NCI-H524 (cell line): ENCODE measurements at places on chromosomes 2 and 18.

- no peak for DNase-seq
Measured at GRCh38 chr2:207422380-207422779, 107.4 kb upstream of the CREB1 start.

DNA sequence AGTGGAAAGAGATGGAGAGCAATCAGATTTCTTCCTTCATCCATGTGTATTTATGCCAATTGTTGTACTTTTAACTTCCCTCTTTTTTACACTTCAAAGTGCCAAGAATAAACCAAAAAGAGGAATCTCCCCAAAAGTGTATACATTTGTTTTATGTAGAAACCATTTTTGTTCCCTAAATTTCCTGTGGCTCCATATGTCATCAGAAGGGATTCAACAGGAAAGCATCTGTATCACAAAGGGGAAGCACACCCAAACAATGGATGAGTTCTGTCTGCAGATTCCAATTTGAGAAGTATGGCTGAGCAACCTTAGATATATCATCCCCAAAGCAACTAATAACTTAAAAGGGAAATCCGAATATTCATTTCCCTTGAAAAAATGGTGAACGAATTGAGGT is 275.0 kb downstream of the MREG start:
- no peak for DNase-seq

- DNase-seq, result no peak
Measured at GRCh38 chr2:215500466-215500865, 64.6 kb upstream of the FN1 start.

DNA sequence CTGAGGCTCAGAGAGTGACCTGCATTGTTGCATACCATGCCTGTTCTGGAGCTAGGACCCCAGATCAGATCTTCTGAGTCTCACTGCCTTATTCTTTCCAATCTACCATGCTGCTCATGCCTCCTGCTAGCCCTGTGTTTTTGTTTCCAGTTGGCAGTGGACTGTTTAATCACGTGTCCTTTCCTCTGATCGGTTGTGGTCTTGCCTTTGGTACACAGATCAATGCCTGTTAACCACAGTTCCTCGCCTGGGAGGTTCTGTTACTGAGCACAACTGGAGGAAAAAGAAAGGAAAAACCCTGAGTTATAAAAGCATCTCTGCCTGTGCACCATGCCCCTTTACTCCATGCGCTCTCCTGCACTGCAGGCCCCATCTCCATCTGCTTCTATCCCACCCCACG is 329.1 kb downstream of the SETBP1 start:
- no peak for DNase-seq

DNA sequence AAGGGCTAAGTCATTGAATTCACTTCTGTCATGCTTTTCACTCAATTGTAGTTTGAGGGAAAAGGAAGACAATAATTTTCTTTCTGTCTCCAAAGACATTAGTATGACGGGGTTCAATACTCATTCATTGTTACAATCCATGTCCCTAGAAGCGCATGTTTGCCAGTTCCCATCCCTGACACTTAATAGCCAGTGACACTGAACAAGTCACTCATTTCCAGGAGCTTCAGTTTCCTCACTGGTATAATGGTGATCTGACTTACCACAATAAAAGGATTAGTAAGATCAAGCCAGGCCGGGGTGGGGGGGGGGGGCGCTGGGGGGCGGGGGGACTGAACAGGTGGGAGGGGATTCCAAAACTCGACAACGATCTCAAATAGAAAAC is 144.8 kb upstream of the MAP3K20 start:
- DNase-seq, result peak; percentile 13

DNA sequence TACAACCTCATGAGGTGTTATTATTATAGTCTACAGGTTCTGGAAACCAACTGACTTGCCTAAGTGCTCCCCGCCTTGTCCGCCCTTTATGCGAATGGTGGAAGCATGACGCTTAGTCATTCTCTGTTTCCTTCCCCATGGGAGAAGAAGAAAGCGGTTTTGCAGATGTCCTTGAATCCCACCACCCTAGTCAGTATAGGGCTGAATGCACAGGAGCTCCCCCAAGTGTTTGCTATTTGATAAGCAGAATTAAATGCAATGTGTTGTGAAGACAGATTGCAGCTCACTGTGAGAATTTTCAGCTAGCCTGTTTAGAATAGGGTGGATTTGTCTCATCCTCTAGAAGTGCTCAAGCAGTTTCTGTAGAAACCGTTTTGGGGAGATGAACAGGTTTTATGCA is 652.0 kb downstream of the DCC start:
- DNase-seq, result peak; percentile 13

- DNase-seq, result no peak
Measured at GRCh38 chr2:206863716-206864115, 75.6 kb upstream of the CPO start.

- no peak for DNase-seq
Measured at GRCh38 chr2:236665101-236665500, 95.5 kb downstream of the ACKR3 start.

GRCh38 chr2:79122676-79123075 is 2.4 kb downstream of the REG1A start:
- DNase-seq, result no peak

GRCh38 chr2:74984947-74985637 is 26.6 kb downstream of the POLE4 start:
- DNase-seq, result no peak

- DNase-seq, result no peak
Measured at GRCh38 chr2:27219091-27219490, 1.9 kb downstream of the CAD start.

DNA sequence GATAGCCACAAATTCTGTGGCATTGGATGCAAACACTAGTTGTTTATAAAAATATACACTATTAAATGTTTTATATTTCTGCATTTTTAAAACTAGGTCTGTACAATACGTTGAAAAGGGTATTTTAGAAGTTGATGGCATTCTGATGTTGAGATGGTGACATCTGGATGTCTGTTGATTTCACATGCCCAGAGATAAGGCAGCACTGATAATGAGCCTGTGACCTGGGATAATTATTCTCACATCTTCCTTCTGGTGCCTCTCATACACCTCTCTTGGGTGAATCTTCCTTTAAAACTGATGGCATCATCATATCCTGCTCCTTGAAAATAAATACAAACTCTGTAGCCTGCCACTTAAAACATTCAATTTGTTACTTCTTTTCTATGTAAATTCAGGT is 208.6 kb downstream of the NYAP2 start:
- DNase-seq, result no peak

DNA sequence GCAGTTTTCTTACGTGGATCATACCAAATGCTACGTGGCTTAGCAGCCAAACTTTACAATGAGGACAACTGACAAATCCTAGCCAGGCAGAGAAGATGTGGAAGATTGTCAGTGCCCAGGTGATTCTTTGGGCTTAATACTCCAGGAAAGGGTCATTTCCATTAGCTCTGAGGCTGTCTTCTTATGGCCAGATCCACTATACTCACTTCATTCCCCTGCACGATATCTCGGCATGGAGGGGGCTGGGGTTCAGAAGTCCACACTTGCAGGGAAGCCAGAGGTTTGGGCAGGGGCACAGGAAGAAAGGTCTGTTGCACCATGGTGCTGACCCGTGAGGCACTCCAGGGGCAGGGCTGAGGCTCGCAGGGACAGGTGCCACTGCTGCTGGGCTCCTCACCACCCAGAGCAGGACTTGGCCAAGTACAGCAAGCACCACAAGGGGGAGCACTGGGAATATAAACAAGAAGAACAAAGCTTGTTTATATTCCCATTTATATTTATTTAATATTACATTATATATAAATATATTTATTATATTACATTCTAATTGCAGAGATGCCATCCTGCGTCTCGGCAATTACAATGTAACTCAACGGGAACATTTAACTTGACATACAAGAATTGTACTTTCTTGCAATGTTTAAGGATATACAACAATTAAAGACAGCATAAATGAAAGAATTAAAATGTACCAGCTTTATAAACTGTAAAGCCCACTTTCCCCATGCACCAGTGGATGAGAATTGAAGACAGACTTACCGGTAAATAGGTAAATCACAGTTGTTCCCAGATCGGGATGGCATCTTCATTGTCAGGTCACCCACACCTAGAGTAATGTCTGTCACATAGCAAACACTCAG is 27.2 kb downstream of the CLUL1 start:
- DNase-seq, result peak; percentile 12

GRCh38 chr2:54496920-54497319 is 40.8 kb downstream of the SPTBN1 start:
- no peak for DNase-seq

DNA sequence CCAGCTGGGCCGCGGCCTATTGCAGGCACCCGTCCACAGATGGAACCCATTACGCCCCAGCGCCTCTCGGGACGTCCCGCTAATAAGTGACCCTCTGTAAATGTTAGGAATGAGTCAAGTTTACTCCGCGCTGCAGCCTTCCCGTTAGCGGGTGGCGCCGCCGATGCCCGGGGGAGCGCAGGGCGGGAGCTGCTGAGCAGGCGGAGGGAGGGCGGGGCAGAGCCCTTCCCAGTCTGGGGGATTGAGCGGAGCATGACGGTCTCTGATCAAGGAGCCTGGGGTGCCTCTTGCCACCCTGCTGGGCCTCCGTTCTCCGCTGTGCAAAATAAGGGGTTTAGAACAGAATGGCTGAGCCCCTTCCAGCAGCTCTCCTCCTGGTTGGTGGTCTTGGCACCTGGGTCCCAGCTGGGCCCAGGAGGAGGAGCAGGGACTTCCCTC is 10.5 kb downstream of the CROCC2 start:
- DNase-seq, result no peak

DNA sequence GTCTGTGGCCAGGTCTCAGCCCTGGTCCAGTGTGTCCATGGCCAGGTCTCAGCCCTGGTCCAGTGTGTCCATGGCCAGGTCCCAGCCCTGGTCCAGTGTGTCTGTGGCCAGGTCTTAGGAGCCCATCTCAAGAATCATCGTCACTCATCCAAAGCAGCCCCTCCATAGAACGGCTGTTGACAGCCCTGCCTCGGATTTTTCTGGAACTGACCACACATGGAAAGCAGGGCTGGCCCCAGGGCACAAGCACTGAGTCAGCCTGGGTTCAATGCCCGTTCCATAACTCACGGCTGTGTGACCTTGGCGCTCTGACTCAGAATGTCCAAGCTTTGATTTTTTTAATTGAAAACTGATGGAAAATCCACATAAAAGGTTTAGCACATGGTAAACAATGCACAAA is 59.9 kb upstream of the SNTG2 start:
- DNase-seq, result no peak

DNA sequence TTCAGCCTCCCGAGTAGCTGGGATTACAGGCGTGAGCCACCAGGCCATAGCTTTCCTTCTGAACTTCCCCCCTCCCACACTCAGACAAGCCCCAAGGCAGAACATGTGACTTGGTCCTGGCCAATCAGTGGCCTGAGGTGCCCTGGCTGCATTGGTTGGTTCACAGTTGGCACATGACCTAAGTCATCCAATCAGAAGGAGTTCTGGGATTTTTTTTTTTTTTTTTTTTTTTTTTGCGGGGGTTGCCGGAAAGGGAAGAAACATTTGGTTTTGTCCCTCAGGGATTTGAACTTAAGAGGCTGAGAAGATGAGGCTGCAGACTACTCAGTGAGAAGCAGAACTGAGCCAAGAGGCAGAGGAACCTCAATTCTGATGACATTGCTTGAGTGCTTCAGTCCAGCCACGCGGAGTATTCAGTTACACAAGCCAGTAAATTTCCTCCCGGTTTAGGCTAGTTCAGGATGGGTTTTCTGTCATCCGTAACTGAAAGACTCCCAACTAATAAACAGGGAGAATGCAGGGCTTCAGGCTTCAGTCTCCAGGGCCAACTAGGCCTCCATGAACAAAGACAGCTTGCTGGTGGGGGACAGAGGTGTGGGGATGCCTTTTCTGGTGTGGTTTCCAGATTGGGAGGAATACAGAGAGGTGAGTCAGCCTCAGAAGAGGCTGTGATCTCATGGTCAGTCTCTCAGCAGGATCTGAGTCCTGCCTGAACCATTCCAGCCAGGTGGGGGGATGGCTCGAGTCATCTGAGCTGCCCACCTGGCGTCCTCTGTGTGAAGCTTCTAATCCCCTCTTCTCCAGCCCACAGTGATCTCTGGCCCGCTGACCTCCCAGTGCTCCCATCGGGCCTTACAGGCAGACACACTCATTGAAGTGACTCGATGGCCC is 9.2 kb downstream of the PTMA start:
- peak; percentile 66 for DNase-seq

DNA sequence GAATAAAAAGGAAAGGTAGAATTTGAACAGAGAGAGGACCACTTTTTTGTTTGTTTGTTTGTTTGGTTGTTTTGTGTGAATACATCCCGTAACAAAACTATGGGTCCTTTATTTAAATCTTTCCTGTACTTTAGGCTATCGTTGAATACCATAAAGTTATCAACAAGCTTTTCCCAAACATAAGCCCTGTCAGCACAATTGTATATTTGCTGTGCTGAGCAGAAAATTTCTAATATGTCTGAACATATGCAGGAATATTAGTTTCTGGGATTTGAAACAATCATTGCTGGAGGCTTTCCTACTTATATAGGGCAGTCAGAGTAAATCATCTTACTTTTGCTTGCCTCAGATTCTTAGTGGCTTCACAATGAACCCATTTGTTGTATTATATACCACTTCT is 536.4 kb downstream of the CNTNAP5 start:
- DNase-seq, result no peak

- no peak for DNase-seq
Measured at GRCh38 chr2:216163518-216163917, 54.4 kb downstream of the XRCC5 start.

DNA sequence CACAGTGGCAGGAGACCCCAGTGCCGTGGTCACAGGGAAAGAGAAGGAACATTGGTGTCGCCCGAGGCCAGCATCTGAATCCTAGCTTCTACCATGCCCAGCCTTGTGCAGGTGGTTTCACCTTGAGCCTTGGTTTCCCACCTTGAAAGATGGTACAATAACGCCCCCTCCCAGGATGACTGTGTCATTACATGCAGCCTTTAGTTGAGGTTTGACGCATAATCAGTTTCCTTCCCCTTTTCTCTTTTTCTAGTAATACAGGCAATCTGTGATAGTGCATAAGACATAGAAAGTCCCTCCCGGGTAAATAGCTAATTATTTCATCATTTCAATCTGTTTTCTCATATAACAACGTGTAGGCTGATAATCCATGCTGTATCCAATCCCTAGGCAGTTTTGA is 29.8 kb upstream of the ZNF407 start:
- no peak for DNase-seq

GRCh38 chr2:11072550-11072949 is 82.7 kb upstream of the SLC66A3 start:
- no peak for DNase-seq

DNA sequence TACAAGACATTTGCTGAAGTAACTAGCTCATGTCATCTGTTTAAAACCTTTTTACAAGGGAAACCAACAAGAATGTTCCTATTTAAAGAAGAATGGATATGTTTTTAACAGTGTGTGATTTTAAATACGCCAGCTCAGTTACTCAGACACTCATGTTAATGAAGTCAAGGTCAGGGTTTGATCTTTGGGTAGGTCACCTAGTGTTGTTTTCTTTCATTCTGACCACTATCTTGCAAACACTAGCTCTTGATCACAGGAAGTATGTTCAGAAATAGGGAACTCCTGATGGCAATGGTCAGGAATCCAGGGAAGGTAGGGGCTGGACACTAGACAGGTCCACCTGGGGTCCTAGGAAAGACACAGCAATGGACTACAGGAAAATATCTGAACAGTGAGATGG is 116.7 kb downstream of the CPS1 start:
- DNase-seq, result no peak

- DNase-seq, result no peak
Measured at GRCh38 chr2:230968921-230969658, 26.8 kb upstream of the SPATA3 start.
